T-cell (primary cell): ENCODE measurements at places on chromosomes 6 and 20.

- no peak for DNase-seq
Observed at GRCh38 chr20:35718972-35719635, 19.9 kb downstream of the ROMO1 start.

DNA sequence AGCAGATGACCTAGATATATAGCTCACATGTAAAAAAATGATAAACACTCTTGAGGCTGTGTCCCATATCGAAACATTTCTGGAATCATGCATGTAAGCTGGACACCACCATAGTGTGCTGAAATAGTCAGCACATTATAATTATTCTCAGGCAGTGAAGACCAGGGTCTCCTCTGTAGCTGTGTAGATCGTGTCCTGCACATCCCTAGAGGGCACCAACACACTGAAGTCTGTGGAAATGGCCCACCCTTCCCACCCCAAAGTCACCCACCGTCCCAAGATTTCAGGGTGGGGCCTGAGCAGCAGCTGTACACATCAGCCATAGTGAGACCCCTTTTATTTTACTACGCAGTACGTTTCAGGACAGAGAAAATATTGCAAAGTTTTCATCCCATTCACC, 21.0 kb upstream of the TMEM30A start:
- no peak for DNase-seq

DNA sequence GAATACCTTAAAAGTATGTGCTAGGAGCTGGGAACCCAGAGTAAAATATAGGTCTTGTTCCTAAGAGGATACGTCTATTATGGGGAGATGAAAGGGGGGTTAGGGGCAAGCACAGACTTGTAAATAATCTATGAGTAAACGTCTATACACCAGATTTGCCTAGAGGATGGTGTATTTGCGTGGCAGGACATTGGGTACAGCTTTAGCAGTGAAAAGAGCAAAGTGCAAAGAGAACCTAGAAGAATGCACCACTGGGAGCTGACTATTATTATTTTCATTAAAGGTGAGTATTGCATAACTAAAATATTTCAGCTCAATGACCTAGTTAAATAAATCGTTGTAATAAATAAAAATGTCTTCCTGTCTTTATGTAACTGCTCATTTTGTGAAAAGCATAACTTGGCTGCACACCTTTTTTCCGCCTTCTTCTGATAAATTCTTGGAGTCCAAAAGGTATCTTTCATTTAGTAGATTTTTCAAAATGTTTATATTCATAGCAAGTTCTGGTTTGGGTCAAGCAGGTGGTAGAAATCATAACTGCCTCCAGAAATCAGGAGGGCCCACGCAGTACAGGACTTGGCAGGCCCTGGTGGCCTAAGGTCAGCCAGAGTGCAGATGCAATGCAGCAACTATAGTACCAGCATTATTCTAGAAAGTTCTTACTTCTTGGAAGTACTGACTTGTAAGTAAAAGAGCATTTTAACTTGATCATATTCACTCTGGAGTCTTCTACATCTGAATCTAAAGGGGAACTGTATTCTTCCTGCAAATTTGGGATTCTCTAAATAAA, 357.2 kb downstream of the PLCB1 start:
- no peak for DNase-seq

DNA sequence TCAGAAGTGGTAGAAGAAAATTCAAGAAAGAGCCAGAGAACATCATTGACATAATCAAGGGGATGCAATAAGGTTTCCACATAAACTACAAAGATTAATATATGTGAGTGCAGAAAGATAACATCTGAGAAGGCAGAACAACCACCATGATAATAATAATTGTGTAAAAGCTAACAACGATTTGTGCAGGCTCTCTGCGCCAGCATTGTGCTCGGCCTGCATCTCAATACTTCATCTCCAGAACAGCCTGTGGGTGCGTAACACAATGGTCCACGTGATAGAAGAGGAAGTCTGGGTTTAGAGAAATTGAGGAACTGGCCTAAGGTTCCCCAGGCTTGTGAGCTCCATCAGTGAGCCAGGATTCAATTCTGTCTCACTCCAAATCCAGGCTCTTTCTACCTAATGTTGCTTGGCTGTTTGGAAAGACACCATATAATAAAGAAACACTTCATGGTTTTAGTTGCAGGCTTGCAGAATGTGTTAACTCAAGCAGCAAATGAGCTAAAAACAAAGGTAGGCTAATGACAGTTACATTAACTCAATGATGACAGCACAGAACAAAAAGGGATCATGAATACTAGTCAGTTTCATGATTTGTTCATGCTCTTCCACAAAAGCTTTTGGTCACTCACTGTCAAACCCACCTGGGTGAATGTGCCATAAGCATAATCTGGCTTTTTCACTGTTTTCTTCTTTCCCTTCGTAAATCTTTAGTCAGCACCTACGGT, 71.2 kb downstream of the LY86 start:
- DNase-seq: no peak

DNA sequence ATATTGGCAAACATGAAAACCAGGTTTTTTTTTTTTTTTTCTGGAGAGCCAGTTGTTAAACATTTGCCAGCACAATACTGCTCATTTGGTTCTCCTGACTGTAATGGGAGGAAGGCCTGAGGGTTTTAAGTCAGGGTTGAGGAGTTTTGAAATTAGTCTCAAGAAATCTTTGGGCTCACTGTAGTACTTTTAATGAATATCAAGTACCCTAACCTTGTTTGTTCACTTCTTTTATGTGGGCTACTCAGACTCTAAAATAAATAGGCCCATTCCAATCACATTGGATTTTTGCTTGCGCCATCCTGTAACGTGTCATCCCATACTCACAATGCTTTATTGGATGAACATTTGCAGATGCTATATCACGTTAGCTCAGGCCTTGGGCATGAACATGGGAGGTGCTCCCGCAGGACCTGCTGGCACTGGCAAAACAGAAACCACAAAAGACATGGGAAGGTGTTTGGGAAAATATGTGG, 146.9 kb downstream of the DNAH8 start:
- DNase-seq: no peak
